Immature natural killer cell (primary cell): ENCODE measurements at places on chromosomes 7 and 10.

DNA sequence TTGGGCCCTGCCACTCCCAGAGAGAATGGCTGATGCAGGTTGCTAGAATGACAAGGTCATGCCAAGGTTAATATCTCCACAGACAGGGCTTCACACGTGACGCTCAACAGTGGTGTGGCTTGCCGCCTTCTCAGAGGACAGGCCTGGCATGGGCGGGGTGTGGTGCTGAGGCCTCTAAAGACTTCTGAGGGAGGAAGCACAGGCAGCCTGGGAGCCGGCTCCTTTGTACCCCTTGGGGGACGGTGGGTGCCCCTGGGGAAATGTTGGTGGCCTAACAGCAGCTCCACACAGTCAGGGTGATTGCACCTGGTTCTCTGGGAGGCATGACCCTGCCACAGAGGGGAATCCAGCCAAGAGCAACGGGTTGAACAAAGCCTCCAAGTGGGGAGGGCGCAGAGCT, 115.1 kb downstream of the PKD1L1 start:
- DNase-seq, result no peak

DNA sequence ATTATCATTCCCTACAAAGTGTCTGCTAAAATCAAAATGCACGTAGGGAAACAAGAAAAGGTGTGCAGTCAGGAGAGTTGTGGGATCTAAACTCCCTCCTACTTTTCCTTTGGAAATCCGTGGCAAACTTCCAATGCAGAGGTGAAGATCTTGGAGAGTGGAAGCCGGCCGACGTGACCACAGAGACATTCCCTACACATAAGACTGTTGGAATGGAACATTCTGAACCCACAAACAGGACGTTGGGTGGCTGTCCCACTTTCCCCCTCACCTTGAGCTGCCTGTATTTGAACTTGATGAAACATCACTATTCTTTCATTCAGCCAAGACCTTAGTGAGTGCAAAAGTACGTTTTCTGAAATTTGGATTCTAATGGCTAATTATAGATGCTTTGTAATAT, 65.9 kb downstream of the PRKCQ start:
- DNase-seq, result no peak

DNA sequence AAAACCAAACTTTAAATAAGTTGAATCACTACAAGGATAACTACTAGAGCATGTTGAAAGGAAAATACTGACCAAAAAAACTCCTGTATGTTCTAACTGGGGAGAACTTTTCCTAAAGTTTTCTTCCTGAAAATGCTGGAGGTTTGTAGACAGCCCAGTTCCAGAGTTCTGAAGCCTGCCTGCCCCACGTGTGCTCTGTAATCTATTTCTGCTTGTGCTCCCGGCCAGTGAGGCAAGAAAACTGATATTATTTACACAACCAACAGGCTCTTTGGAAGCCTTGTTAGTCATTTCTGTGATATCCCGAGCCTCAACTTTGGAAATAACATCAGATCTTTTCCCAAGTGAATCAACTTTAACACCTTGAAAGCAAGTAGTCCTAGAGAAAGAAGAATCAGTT, 46.7 kb downstream of the ZFAND4 start:
- no peak for DNase-seq

GRCh38 chr10:95447685-95448084, 113.5 kb downstream of the SORBS1 start:
- DNase-seq, result no peak

DNA sequence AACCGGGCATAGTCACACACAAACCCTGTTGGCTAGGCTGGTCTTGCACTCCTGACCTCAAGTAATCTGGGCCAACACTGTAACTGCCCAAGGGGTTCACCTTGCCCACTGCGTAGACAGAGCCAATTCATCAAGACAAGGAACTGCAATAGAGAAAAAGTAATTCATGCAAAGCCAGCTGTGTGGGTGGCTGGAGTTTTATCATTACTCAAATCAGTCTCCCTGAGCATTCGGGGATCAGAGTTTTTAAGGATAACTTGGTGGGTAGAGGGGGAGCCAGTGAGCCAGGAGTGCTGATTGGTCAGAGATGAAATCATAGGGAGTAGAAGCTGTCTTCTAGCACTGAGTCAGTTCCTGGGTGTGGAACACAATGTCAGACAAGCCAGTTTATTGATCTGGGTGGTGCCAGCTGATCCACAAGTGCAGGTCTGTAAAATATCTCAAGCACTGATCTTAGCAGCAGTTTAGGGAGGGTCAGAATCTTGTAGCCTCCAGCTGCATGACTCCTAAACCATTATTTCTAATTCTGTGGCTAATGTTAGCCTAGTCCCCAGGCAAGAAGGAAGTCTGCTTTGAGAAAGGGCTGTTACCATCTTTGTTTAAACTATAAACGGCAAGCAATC, 15.6 kb upstream of the FXYD4 start:
- no peak for DNase-seq

GRCh38 chr7:41425926-41426325, 277.0 kb downstream of the INHBA start:
- no peak for DNase-seq

GRCh38 chr7:2670720-2671391, 17.1 kb upstream of the AMZ1 start:
- DNase-seq, result peak; percentile 59

DNA sequence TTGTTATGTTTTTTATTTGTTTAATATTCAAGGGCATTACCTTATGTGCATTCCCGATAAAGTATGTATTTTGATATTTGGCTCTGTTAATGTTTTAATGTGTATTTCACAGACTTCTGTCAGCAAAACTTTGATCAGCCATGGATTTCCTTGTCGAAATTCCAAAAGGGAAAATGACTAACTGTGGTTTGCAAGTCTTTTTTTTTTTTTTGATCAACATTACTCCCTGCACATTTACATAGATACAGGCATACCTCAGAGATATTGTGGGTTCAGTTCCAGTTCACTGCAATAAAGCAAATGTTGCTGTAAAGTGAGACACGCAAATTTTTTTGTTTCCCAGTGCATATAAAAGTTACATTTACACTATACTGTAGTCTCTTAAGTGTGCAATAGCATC, 351.9 kb downstream of the CXCL12 start:
- DNase-seq, result no peak

DNA sequence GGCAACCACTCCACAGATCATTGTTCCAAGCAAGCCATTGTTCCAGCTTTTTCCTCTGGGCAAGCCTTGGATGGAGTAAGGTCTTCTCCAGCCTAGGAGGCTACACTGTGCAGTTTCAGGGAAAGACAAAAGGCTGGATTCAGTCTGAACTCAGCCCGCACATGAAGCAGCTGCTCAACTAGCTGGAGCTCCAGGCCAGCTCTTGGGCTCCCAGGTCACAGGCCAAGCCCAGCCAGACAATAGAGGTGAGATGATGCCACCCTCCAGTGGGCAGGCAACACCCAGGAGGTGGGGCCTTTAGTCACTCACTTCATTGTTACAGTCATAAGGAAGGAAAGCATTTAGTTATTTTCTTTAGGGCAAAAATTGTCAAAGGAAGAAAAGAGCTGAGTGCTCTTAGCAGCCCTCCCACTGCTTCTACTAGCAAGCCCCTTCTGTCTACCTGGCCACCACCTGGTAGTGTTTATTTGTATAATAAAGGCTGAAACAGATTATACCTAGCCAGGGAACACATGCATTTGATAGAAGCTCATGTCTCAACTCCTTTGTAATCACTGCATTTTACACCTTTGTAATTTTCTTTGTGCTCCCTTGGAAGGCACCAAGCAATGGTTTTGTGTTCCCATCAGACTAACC, 253.4 kb downstream of the WDR11 start:
- DNase-seq, result no peak

DNA sequence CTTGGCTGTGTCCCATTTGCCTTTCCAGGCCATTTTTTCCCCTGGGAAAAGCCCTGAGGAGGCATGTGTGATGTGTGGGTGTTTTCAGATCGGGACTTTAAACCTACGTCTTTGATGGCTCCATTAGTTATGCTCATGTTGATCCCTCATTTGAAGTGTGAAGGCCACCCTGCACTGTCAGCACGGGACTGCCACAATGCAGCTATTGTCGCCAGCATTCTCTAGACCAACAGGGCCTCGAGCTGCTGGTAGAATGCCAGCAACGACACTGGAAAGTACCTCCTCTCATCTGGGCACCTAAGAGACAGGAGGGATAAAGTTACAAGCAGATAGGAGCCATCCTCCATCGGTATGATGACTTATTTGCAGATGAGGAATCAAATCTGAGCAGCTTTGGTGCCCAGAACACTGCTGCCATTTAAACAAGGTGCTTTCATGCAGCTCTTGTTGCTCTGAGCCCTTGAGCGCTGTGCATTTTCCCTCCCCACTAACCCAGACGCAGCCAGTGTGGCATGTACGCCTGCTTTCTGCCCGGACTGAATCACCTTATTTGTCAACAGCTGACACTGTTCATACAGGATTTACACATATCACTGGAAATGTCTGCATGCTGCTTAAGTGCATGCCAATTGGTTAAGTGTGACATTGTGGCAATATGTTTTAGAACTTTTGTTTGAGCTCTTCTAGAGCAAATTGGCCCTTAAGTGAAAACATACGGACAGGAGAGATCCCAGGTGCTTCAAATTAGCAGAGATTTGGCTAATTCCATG, 175.0 kb upstream of the PITRM1 start:
- DNase-seq, result no peak

GRCh38 chr7:139016931-139017511, 18.8 kb downstream of the ZC3HAV1L start:
- DNase-seq, result peak; percentile 60

DNA sequence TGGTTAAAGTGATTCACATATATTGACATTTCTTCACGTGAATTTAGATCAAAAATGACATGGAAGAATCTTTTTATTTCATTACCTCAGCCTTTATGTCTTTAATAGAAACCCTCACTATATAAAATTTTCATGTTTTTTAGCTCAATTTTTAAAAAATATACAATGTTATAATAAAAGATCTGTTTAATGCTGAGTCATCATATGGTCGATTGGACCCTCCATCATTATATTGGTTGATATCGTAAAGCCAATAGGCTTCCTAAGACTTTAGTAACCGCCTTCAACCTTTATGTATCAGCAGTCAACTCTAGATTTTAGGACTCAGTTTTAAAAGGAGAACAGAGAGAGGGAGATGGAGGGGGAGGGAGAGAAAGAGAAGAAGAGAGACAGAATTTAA, 162.3 kb upstream of the FERD3L start:
- no peak for DNase-seq

DNA sequence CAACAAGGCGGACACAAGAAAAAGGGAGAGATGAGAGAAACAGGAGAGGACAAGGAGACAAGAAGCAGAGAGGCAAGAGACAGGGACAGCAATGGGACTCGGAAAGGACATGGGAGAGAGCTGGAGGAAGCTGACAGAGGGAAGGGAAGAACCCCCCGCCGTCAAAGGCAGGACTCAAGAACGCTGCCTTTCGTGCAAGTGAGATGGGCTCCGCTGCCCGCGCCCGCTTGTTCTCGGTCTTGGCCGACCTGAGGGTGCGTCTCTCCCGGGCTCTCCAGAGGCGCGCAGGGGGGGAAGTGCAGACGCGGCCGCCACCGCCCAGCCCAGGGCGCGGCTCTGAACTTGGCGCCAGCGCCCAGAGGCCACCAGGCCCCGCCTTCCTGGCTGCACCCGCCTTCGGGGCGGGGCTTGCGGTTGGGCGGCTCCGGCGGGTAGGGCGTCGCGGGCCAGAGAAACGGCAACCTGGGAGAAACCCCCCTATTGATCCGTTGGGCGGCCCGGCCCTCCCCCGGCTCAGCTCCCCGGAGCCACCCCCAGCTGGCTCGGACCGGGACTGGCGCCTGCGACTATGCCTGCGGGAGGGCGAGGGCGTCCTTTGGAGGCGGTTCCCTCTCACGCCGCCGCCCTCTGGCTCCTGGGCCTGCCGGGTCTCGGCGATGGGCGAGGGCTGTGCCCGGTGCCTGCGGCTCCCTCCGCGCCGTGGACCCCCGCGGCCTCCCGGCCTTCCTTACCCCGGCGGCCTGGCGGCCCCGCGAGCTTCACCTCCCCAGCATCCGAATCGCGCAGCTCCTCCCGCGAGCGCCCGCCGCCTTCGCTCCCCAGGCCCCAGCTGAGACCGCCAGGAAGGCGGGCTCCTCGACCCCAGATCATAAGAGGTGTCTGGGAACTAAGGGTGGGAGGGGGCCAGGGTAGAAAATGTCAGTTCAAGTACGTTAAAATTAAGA, 2.2 kb upstream of the ANTXRL start:
- peak; percentile 60 for DNase-seq
